ENCODE measurements at places on chromosomes 3 and 15. TPM values are rescaled to one million over a fixed set of nuclear protein-coding genes. Genes with fewer than 3 reads are reported as not detected.

The SKOR1 gene
- total RNA-seq, result 0.12 TPM

The CILP gene
- total RNA-seq, result 62.9 TPM

The CCR9 gene
- 0.20 TPM for total RNA-seq

The TMEM212 gene
- not detected for total RNA-seq

The STRA6 gene
- total RNA-seq, result 13.6 TPM

The PSTPIP1 gene
- not detected for total RNA-seq

The IL17RB gene
- 19.5 TPM for total RNA-seq

The LRRC49 gene
- total RNA-seq, result 7.8 TPM

The PCOLCE2 gene
- total RNA-seq, result 10.8 TPM

The LSAMP gene
- total RNA-seq, result 14.0 TPM

Data from hepatocyte (in vitro differentiated cells).